ENCODE measurements at places on chromosomes 6 and 20.

DNA sequence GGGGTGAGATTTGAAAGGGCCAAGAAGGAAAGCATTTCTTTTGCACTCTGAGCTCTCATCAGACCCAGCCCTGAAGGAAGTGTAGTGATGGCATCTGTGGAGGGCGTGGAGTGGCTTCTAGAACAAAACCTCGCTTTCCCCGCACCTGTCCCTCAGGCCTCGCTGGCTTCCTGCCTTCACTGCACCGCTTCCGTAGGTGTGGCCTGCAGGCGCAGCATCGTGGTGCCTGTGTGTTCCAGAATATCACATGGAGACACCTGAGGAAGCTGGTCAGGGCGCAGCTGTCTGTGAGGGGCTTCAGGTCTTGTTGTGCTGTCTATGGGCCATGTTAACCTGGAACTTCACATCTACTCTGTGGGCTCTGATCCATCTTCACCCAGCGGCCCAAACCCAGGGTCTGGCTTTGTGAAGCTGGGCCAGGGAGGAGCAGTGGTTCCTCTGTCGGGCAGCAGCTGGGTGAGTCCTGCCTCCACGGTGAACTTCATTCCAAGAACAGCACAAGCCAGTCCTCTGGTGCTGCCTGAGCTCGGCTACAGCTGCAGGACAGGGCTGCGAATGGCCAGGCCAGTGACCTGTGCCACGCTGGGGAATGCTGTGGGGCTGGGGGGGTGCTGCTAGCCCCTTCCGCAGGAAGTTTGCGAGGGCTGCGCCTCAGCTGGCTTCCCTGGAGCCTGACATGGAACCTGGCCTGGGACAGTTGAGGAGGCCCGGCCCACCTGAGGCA, 40.9 kb downstream of the DSTN start:
- DNase-seq: no peak

DNA sequence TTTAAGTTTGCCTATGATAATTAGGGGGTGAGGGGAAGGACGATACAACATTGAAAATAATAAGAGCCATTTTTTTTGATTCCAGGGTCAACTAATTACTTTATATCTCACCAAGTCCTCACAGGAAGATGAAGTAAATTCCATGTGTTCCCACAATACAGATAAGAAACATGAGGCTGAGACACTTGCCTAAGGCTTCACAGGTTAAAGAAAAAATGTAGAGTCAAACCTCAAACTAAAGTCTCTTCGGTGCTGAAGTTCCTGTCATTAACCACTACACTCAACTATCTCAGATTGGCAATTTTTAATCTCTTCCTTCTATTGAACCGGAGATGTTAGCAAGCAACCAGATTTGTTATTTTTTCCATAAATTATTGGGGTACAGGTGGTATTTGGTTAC, 33.0 kb downstream of the MRAP2 start:
- no peak for DNase-seq

DNA sequence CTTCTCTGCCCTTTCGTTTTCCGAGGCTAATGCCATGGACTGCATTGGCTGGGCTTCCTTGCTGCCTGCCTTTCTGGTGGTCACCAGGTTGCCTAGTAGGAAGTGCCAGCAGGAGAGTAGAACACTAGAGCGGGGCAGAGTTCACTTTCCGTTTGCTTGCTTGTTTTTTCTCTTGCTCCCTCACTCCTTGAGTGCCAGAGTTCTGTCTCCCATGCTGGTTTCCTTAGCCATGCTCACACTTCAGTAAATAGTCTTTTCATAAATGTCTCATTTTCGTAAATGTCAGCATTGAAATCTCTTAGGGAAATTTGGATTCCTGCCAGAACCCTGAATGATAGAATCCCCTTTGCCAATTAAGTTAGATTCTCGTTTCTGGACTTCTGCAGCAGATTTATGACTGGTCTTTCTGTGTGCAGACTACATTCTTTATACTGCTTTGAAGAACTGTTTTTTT, 63.9 kb downstream of the FAM83B start:
- no peak for DNase-seq

DNA sequence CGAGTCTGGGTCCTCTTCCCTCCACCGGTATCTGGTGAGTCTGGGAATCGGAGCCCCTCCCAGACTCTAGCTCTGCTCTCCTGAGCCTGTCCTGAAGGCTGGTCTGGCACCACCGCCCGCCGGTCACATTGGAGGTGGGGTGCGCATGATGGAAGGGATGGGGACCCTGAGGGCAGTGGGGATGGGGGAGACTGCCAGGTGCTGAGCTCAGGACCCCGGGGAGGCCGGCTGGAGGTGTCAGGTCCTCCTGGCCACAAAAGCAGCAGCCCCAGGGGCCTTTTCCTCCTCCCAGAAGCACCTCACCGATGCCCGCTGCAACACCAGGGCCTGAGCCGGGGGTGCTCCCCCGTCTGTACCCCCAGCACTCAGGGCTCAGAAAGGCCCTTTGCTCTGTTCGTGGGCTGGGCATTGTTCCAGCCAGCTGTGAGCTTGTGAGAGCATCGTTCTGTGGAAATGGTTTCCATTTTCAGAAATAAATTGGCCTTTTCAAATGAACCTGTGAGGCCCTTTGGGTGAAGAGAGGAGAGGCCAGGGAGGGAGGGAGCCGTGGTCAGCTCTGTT, 2.5 kb upstream of the NPBWR2 start:
- no peak for DNase-seq

- DNase-seq: no peak
These were observed 15.1 kb downstream of the MYBL2 start for GRCh38 chr20:43681991-43682410.

- DNase-seq: no peak
These were observed 10.6 kb downstream of the MYB start for GRCh38 chr6:135191508-135192255.

GRCh38 chr6:139028215-139028657, 309 bp upstream of the ABRACL start:
- peak; percentile 10 for DNase-seq

- DNase-seq: no peak
These were observed 83.1 kb downstream of the MYLK4 start for GRCh38 chr6:2667617-2668016.

DNA sequence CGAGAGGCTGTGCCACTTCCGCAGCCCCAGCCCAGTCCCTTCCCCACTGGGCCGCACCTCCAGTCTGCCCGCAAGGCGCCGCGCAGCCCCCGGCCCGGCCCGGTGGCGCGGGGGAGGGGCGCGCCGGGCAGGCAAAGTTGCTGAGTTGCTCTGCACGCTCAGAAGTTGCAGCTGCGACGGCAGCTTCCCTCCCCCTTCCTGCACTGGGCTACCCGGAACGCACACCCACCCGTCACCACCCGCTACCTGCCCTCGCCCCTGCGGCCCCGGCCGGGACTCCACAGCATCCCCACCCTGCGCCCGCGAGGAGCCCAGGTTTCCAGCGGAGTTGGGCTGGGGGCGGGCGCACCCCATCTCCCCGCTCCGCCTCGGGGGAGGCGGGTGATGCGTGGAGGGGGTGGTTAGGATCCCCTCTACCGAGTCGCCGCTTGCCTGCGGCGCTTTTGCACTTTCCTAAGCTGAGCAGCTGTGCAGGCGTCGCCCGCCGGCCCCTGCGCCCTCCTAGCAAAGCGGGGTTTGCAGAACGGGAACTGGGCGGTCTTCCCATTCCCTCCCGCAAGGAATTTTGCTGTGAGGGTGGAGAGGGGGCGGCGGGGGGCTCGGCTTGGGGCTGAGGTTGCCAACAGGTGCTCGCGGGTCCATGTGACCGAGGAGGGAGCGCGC, 55.9 kb upstream of the RREB1 start:
- DNase-seq: no peak

DNA sequence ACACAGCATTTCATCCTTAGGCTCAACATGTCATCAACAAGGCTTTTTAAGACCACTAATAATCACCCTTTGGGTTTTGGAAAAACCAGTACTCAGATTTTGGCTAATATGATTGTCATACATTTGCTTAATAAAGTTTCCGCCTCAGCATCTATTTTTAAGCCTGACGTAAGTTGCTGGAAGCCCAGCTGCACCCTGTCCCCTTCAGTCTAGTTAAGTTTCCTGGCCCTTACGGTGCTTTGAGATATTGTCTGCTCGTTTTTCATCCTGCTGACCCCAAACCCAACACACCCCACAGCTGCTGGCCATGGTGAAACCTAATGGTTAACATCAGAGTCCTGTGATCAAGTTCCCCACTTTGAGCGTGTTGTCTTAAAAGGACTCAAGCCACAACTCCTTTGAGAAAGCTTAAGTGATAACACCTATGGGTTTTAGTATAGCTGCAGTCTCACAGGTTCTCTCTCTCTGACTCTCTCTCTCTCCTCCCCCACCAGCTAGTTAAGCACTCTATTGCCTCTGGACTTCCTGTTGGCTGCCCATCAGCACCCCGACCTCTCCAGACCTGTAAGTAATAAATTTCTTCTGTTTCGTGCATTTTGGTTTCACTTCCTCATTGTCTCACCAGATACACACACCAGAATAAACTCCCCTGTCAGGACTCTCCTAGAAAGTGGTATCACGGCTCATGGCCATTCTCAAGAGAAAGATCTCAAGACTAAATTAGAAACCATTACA, 802.0 kb downstream of the C6orf118 start:
- DNase-seq: no peak

- DNase-seq: no peak
These were observed 200.3 kb upstream of the FUT9 start for GRCh38 chr6:95815389-95816056.

GRCh38 chr6:162217058-162217457, 510.5 kb downstream of the PRKN start:
- DNase-seq: no peak

- no peak for DNase-seq
These were observed 34.4 kb upstream of the NHSL1 start for GRCh38 chr6:138533667-138534066.

- DNase-seq: no peak
These were observed 48.6 kb downstream of the TMEM170B start for GRCh38 chr6:11586117-11586516.

GRCh38 chr6:137193256-137194070, 20.0 kb upstream of the IL22RA2 start:
- DNase-seq: no peak

- DNase-seq: no peak
These were observed 2.0 kb upstream of the ZBP1 start for GRCh38 chr20:57622201-57622570.

DNA sequence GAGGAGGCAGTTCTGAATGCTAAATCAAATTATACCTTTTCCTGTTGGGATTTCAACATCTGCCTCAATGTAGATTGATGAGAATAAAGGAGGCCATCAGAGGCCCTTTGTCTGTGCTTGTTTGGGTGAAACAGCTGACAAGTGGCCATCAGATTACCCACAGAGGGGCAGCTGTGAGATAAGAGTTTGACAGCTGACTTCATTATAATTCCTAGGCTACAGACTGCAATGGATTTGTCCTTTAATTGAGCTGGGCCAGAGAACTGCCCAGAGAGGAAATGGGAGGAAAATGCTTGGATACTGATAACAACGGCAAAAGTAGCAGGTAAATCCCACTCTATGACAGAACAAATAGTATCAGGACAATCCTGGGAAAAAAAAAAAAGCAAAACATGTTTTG, 649.4 kb downstream of the HDGFL1 start:
- no peak for DNase-seq

Measured in epithelial cell of prostate (primary cell).